ENCODE measurements at places on chromosomes 1 and 21.
A peak's percentile ranks its signal among the peaks of the same experiment; 100 is the strongest.

DNA sequence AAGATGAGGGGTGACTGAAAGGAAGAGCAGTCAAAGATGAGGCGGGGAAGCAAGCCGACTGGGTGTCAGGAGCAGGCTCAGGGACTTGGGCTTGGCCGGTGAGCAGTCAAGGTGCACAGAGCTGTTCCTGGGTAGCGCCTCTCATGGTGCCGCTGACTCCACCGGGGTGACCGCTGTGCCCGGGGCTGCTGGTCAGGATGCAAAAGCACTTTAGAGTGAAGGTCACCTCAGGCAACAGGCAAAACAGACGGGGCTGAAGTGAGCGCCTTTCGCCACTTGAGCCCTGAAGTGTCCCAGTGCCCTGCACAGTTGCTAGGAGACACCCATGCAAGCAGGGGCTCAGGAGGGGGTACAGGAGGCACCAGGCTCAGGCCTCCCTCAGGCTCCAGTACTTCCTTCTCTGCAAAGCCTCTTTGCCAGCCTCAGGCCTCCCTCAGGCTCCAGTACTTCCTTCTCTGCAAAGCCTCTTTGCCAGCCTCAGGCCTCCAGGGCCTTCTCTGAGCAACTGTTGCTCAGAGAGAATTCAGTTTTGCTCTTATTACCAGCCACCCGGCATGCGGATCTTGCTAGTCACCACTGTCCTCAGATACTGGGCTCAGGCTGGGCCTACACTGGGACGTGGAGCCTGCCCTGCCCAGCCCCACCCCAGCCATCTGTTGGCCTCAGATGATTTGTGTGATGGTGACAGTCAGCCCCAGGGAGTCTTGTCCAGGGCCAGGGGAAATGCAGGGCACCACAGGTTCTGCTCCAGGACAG is 99.7 kb upstream of the IRF2BP2 start:
- DNase-seq: no peak

- DNase-seq: peak; percentile 83
Measured at GRCh38 chr1:36351227-36351977, 28.0 kb upstream of the EVA1B start.

DNA sequence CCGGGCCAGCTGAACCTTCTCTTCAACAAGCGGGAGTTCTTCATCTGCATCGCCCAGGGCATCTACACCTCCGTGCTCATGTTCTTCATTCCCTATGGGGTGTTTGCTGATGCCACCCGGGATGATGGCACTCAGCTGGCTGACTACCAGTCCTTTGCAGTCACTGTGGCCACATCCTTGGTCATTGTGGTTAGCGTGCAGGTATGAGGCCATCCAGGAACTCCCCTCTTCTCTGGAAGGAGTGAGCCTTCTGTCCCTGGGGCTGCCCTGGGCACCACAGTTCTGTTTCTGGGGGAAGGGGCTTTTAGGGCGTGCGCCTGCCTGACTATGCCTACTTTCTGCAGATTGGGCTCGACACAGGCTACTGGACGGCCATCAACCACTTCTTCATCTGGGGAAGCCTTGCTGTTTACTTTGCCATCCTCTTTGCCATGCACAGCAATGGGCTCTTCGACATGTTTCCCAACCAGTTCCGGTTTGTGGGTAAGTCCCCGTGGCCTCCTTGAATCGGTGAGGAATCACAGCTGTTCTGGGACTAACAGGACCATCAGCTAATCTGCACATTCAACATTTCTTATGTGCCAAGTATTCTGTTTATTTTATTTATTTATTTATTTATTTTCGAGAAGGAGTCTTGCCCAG is 21.1 kb downstream of the ATP8B2 start:
- no peak for DNase-seq

- no peak for DNase-seq
Measured at GRCh38 chr1:29017235-29017634, 102.9 kb downstream of the EPB41 start.

DNA sequence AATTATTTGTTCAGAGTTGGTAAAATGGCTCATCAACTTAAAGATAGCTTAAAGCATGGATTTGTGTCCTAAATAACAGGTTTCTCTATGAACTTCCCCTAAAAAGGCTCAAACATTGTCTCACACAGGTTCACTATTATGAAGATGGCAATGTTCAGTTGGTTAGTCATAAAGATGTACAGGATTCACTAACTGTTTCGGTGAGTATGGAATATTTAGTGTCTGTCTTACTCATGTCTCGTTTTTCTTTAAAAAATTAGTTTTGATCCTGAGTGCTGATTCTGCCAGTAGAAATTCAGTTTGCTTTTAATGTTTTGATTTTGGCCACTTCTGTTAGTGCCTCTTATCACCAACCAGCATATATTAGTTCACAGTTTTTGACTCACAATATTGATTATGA is 7.5 kb upstream of the MOV10 start:
- no peak for DNase-seq
